NCI-H187 (cell line): ENCODE measurements at places on chromosomes 4 and X.

DNA sequence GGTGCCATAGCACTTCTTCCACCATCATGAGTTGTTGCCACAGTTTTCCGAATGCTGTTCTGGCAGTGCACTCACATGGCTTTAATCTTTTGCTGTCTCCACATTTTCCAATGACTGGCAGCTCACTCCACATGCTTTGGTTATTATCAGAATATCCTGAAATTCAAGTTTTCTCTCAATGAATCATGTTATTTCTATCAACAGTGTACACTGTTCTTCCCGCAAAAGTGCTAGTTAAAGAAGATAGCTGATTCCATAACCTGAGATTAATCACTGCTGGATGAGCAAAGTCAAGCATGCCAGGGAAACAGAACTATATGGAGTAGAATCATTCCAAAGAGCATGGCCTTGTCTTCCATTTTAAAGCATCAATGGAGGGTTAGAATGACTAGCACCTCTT is 14.6 kb upstream of the IL13RA2 start:
- no peak for DNase-seq

GRCh38 chr4:74157154-74157553 is 764 bp upstream of the MTHFD2L start:
- DNase-seq = no peak

DNA sequence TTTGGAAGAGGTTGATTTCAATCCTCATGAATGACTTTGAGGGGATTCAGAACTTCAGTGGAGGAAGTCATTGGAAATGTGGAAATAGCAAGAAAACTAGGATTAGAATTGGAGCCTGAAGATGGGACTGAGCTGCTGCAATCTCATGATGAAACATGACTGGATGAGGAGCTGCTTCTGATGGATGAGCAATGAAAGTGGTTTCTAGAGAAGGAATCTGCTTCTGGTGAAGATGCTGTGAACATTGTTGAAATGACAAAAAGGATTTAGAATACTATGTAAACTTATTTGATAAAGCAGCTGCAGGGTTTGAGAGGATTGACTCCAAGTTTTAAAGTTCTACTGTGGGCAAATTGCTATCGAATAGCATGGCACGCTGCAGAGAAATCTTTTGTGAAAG is 27.1 kb downstream of the EVC start:
- DNase-seq = no peak

DNA sequence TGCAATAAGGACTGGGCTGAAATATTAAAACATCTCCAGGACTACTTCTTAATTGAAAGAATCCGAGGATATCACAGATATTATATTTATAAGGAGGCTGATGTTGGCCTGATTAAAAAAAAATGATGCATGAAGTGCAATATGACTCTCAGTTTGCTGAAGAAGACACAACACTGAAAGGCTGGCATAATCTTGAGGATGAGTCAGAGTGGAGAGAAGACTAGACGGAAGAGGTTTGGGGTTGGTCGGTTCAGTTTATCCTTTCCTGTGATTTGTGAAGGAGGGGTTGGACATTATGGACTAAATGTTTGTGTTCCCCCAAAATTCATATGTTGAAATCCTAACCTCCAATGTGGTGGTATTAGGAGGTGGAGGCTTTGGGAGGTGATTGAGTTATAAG is 170.3 kb downstream of the CORIN start:
- no peak for DNase-seq

DNA sequence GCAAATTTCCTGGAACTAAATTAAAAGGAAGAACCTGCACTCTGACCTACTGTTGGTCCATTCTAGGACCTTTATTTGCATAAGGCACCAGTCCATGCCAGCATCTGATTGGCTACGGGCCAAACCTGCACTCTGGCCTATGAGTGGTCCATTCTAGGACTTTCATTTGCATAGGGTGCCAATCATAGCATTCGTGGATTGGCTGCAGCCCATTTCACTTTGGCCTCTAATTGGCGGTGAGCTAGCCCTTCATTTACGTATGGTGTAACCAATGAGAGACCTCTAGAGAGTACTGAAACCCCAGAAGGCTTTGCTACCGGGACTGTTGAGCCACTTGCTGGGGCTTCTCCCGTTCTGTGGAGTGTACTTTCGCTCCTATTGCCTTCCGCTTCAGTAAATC is 6.1 kb upstream of the RNF175 start:
- DNase-seq = no peak

GRCh38 chr4:98474408-98474844 is 184.0 kb downstream of the TSPAN5 start:
- DNase-seq = no peak

- no peak for DNase-seq
Observed at GRCh38 chr4:35025152-35025834, 1219.0 kb downstream of the ARAP2 start.

DNA sequence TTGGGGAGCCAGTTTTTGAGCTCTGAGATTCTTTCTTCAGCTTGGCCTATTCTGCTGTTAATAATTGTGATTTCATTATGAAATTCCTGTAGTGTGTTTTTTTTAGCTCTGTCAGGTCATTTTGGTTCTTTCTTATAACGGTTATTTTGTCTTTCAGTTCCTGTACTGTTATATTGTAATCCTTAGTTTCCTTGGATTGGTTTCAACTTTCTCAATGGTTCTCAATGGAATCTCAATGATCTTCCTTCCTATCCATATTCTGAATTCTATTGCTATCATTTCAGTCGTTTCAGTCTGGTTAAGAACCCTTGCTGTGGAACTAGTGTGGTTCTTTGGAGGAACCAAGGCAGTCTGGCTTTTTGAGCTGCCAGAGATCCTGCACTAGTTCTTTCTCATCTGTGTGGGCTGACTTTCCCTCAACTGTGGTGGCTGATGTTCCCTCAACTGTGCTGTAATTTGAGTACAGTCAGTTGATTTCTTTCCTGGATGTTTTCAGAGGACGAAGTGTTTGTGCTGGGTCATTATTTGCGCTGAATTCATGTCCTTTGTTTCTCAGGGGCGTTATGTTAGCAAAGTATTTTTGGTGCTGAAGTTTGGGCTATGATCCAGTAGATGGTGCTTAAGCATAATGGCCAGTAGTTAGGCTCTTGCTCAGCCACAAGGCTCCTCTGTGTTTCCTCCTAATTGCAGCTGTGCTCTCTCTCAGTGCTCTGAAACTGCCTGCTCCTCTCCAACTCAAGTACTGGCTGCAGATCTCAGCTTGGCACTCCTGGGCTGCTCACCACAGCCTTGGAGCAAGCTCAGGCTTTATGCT is 27.5 kb downstream of the ENPEP start:
- no peak for DNase-seq

- DNase-seq = no peak
Observed at GRCh38 chr4:20378181-20378580, 126.5 kb downstream of the SLIT2 start.
